ENCODE measurements at places on chromosomes 3 and 15. TPM values are rescaled to one million over a fixed set of nuclear protein-coding genes. Genes with fewer than 3 reads are reported as not detected.

DNA sequence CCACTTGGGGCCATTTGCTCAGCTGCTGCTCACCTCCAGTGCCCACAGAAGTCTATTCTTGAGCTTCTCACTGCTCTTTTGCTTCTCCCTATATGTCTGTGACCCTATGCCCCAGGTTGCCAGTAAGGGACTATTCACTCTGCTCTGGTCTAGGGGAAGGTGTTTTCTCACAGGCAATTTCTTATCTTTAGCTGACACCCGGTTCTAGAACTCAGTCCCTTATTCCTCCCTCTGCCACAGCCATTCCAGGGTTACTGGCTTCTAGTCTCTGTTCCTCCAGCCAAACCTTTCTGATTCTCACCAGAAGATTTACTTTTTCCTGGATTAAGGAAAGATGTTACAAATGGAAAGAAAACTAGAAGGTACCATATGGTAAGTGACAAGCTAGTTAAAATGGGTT lies 574.0 kb downstream of the NTRK3 start:
- DNase-seq = no peak

GRCh38 chr15:78359041-78359808 lies 19.1 kb downstream of the CRABP1 start:
- DNase-seq = no peak

- DNase-seq = no peak
Measured at GRCh38 chr3:195226900-195227447, 44.0 kb downstream of the XXYLT1 start.

ZIC4 gene
- not detected for total RNA-seq

NXPE3 gene
- 13.8 TPM for total RNA-seq

DNA sequence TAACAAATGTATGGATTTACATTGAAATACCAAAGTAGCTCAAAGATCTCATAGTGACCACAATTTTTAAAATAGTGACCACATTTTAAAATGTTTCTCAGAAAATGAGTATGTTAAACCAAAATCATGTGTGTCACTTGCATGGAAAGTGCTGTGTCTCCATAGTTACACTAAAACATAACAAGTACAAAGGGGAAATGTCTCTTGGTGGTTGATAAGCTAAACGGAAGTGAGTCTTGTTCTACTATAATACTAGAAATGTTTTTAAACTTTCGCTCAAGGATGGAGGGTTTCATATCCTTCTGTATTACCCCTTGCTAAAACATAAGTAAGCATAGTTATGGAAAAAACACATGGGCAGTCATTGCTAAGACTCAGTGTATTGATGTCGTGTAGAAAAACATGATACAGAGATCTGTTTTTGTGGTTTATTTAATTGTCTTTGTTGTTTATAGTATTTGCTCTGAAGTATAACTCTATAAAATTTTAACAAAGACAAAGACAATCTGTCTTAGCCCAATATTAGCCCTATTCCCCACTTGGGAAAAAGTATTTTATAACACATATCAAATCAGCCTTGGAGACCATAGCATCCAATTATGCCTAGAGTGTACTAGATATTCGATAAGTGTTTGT lies 27.0 kb upstream of the DENND4A start:
- DNase-seq = no peak

DNA sequence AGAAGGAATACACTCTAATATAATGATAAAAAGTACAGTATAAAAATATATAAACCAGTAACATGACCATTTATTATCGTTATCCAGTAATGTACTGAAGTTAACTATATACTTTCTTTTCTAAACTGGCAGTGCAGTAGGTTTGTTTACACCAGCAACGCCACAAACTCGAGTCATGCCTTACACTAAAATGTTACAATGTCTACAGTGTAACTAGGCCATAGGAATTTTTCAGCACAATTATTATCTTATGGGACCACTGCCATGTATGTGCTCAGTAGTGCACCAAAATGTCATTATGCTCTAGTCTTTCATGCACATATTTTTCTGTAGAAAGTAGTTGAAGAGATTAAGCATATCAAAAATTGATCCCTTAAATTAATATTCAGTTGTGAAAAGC lies 609.8 kb upstream of the BCHE start:
- DNase-seq = no peak

DNA sequence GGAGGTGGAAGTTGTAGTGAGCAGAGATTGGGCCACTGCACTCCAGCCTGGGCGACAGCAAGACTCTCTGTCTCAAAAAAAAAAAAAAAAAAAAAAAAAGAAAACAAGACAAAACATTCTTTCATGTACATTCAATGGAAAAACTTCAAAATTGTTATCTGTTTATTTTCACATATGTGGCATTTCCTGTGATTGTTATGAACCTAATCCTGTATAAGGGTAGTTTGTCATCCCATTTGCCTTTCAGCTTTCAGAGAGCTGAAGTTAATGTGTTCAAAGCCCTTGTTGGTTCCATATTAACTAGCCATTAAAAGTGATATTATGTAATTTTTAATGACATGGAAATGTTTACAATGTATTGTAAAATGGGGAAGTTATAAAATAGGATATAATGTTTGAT lies 17.3 kb upstream of the NCK1 start:
- no peak for DNase-seq

GRCh38 chr15:85639752-85640381 lies 154.9 kb downstream of the KLHL25 start:
- DNase-seq = no peak

DNA sequence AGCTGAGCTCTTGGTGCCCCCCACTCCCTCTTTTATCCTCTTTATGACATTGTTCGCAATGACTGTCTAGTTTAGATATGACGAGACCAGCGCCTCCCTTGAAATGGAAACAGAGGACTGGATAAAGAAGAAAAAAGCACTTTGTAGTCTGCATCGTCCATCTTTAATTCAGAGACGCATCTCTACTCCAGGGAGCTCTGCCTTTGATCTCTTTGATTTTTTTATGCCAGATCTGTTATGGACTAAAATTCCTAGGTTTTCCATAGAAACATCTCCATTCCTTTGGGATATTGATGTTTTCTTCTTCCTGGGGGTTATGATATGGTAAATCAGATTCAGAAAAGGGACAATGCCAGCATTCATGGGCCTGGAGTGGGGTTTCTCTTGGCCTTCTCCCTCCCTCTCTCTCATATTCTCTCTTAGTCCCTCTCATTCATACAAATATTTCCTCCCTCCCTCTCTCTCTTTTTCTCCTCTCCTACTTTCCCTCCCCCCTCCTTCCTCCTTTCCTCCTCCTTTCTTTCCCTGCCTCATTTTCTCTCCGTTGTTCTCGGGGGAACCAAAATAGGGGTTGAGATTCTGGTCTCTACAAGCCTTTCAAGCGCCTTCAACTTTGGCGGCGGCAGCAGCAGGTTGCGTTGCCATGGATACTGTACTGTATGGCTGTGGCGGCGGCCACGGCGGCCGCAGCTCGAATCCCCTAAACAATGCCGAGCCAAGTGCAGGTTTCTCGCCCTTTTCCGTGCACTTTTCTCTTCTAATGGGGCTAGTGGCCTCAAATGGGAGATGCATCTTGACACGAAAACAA lies 45.5 kb downstream of the ZIC4 start:
- no peak for DNase-seq

- DNase-seq = no peak
Measured at GRCh38 chr3:116601206-116601605, 108.4 kb upstream of the TUSC7 start.

GRCh38 chr3:156781310-156782230 lies 44.6 kb upstream of the LEKR1 start:
- DNase-seq = no peak

- DNase-seq = peak; percentile 15
Measured at GRCh38 chr15:68348081-68348480, 70.5 kb downstream of the FEM1B start.

DUOX1 gene
- total RNA-seq = 0.42 TPM

DNA sequence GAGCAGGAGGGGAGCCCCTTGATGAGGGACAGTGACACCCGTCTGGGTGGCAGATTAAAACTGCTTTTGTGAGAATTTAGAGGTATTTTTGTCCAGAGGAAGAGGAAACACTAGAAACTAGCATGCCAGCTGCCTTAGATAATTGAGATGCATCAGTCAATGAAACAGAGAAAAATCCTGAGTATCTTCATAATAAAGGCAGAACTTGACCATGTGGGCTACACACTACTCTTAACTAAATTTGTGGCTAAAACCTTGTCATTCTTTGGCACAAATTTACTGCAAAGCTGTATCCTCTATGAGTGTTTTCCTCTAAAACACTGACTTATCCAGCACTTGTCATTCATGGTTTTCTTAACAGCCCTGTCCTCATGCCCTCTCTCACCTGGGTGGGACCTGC lies 259.7 kb upstream of the TPM1 start:
- no peak for DNase-seq

- DNase-seq = no peak
Measured at GRCh38 chr3:102144063-102144462, 290.8 kb upstream of the ZPLD1 start.

DNA sequence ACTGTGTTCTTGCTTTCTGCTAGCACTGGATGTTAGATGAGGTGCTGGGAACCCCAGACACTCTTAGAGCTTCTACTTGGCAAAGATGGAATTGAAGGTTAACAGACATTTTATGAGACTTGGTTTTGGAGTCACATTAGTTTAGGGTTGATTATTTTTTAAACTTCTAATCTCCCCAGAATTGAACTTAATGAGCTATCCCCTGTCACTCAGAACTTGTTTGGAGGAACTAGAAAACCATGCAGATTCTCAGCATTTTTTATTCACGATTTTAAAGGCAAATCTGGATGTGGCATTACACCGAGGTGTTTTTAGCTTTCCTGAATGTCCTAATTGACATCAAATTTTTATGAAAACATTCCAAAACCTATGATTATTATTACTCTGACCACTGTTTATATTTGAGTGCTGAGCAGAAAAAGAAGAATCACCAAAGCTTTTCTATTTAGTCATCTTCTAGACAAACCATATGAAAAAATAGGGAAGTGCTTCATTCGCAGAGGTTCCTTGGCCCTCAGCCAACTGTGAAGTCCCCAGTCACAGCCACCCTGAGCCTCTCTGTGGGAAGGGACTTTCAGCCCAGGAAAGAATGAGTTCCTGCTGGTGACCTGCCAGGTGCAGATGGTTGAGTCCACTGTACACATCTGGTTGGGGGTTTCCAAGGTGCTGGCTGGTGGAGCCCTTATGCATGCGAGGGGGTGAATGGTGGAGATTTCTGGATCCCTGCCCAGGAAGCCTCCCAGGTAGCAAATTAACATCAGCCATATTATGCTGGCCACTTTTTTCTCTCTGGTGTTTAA lies 196.0 kb upstream of the TOPAZ1 start:
- no peak for DNase-seq

DNA sequence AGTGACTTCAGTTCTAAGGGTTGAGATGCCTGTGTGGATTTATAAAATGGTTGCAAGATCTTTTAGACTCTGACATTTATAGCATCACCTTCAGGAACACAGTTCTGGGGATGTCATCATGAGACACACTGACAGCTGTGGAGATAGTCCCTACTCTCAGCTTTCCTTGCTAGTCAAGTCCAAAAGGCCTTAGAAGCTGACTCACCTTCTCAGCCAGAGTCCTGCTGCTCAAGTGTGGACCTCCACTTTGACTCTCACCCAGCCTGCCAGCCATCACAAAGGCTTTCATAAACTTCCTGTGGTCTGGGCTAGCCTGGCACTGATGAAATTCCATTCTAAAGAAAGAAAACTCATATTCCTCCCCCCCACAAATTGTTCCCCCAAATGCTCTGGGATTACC lies 44.8 kb downstream of the TMEM39A start:
- no peak for DNase-seq

DNA sequence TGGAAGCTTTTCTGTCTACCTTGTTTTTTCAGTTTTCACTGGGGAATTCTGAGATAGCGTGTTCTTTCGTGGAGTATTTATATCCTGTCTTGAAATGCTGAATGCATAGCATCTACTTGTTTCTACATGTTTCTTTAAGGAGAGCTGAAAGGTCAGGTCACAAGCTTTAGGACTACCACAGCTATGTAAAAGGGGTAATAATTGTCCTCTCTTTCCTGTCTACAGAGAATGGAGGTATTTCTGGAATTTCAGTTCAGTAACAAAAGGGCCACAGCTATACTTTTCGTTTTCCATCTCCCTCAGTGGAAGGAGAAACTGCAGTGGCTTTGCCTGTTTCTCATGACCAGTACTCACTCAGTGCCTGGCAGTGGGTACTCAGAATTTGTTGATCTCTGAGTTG lies 4.7 kb downstream of the INAFM2 start:
- no peak for DNase-seq

- no peak for DNase-seq
Measured at GRCh38 chr15:78207110-78207458, 27.3 kb downstream of the ACSBG1 start.

DNA sequence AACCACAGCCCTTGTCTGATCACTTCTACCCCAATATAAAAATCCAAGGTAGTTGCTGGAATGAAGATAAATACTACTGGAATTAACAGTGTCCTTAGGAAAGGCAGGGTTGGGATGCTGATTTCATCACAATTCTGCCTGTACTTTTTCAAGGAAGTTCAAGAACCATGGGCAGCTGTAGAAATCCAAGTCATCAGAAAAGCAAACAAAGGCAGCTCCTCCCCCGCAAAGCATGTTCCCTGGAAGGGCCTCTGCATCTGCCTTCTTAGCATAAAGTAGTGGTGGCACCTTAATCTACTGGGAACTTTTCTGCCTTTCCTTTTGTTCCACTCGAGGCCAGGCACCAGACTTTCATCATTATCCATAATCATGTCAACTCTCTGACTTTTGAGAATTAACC lies 54.4 kb downstream of the ERC2 start:
- no peak for DNase-seq

NOX5 gene
- not detected for total RNA-seq

GRCh38 chr15:45873781-45874180 lies 239.0 kb downstream of the SQOR start:
- DNase-seq = no peak

DNA sequence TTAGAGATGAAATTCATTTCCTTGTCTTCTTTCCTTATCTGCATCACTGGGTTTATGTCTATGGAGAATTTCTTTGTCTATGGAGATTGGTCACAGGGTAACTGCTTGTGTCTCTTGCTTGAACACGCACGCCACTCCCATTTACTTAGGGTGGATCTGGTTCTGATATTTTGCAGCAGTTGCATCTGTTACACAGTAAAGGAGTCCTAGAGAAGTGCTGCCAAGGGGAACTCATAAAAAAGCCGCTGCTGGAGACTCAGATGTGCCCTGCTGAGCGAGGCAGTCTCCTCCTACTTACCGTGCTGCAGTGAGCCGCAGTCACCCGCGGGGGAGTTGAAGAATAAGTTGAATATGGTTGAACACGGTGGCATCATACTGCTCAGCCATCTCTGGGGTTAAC lies 105.2 kb upstream of the KLHL25 start:
- DNase-seq = no peak

CYP1A1 gene
- 0.90 TPM for total RNA-seq

MRPL3 gene
- total RNA-seq = 251 TPM

DNA sequence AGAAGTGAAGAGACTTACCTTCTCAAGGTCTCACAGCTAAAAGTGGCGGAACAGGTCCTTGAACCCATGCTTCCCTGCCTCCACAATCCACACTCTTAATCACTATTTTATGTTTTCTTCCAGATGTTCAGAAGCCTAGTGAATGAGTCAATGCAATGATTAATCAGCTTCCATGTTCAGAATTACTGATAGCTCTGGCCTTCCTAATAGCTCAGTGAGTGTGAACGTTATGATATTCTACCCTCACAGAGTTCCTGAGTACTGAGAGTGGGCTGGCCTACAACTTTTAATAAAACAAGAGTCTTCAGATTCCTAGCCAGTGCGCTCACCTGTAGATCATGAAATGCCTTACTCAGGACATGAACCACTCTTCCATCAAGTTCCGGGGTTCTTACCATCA lies 443.0 kb upstream of the ADAMTS9 start:
- DNase-seq = no peak
